ENCODE measurements at places on chromosomes 5 and 9.

DNA sequence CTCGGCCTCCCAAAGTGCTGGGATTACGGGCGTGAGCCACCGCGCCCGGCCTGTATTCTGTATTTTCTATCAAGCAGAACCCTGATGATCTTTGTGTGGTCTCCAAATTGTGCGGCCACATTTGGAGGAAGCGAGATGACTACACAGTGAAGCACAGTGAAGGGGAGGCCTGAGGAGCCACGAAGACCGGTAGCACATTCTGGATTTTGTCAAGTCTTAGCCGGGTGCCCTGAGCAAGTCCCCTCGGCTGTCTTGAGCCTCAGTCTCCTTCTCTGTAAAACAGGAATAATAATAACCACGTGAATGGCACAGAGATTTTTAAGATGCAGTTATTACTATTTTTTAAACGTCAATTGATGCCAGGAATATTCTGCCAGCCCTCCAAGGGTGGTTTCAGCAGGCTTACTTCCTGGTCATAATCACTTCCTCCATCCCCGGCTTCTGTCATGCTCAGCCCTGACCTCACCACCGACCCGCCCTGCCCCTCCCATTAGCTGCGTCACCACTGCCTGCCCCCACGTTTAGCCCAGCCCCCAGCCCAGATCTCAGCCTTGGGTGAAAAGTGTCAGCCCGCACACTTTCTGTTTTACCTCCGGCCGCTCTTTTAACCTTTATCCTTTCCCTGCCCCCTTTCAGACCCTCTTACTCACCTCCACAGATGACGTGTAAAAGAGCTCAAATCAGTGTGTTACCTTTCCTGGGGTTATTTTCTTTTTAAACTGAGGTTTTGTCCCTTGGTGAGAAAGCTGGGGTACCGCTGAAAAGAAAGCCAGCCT lies 27.0 kb upstream of the ERGIC1 start:
- peak; percentile 94 for DNase-seq

DNA sequence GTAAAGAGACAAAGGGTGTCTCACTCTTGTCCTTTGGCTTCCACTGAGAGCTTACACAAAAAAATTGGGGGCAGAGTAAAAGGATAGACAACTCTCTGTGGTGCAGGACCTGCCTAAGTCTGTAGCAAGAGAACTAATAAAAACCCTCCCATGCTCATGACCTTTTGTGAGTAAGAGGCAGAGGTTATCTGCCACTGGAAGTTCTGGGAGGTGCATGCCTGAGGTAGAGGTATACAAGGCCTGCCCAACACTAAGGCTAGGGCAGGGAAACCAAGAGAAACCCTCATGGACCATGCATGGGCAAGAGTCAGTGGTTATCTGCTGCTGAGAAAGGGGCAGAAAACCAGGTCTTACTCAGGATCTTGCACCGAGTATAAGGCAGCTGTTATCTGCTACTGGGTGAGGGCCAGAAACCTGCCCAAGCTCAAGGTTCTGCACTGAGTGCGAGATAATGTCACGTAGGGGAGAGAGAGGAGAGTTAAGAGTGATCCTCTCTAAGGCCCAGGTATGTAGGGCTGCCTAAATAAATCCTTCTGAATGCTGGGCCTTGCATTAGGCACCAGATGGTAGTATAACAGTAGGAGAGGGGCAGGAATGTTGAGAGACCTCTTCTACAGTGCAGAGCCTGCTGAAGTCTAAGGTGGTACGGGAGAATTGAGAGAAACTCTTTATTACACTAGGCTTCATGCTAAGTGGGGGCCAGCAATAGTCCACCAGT lies 143.4 kb downstream of the MACROH2A1 start:
- DNase-seq = no peak

GRCh38 chr9:21056931-21057330 lies 20.8 kb downstream of the IFNB1 start:
- DNase-seq = peak; percentile 10

GRCh38 chr5:179330186-179330900 lies 14.9 kb downstream of the ADAMTS2 start:
- DNase-seq = no peak
